ENCODE measurements at places on chromosomes 12 and 14.

DNA sequence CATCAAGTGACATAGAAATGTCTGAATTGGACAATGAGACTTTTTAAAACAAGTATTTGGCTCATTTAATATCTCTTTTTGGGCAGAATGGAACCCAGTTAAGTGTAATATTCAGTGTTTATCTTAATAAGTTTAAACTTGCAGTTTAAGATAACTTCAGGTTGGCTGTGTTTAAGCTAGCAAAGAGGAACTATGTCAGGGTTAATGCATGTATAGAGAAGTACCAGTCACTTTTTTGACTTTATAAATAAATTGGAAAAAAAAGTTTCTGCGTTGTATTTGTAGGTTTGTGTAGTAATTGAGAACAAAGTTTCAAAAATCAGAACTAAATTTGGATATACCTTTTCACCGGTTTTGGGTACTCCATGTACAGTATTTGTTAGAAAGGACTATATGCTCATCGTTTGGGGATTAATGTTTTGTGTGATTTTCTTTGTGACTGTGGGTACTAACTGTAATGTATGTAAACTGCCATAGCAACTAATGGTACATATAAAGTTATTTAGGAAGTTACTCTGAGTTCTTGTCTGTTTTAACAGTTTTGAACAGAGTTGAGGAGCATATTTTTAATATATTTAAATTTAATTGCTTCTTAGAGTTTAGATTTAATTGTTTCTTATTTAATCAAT is 4.5 kb downstream of the HMGA2 start:
- no peak for DNase-seq

DNA sequence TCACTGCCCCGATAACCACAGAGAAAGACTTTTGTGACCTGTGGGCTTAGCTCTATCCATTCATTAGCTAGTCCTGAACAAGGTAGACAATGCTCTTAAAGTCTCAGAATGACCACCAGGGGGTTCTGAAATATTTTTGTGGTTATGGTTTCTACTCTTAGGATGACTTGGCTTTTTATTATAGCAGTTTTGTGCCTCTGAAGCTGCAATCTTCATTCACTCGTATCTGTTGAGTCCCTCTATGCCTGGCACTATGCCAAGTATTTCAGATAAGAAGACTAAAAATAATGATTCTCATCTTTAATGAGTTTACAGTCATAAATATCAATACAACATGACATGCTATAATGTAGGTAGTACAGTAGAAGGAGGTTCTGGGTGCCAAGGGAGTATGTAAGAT is 130.8 kb upstream of the TRHDE start:
- no peak for DNase-seq

DNA sequence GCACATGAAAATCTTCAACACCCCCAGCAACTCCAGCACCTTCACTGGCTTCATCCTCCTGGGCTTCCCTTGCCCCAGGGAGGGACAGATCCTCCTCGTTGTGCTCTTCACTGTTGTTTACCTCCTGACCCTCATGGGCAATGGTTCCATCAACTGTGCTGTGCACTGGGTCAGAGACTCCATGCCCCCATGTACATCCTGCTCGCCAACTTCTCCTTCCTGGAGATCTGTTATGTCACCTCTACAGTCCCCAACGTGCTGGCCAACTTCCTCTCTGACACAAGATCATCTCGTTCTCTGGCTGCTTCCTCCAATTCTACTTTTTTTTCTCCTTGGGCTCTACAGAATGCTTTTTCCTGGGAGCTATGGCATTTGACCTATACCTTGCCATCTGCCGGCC is 11.5 kb upstream of the OR11G2 start:
- DNase-seq: no peak

DNA sequence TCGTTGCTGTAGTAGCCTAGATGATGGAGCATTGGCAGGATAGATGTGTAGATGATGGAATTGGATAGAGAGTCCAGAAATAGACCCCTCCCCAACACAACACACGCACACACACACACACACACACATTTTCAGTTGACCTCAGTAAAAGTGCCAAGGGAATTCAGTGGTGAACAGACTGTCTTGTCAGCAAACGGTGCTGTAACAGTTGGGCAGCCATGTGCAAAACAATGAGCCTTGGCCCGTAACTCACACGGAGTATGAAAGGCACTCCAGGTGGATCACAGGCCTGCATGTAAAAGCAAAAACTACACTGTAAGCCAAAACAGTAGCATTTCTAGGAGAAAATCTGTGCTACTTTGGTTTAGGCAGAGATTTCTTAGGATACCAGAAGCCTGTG is 87.8 kb downstream of the DDX51 start:
- DNase-seq: no peak

DNA sequence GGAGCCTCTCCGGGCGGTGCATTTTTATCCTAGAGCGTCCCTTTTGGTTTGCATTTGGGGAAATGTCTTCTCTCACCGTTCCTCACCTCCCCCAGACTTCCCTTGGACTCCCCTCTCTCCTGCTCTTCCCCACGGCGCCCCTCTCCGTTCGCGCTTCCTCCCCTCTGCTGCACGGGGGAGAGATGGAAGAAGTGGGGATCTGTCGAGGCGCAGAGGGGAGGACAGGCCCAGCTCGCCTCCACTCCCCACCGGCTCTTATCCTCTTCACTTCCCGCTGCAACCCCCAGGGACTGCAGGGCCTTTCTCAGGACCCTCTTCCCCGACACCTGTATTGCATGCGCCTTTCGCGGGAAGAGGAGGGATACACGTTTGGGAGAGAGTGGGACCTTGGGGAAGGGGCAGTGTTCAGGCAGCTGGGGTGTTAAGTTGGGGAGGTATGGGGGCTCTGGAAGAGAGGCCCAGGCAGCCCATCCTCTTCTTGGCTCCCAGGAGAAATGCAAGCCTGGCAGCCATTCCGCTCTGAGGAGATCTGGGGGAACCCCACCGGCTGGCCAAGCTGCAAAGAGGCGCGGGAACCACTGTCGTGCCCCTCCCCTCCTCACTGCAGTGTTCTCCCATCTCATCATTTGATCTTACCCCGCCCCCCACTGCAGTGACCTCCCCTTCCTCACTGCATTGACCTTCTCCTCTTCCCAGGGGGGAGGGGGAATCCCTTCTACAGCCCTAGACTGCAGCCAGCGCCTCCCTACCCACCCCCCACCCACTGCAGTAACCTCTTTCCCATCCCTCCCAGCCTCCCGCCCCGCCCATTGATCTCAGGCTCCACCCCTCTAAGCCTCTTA is 788 bp downstream of the ENO2 start:
- no peak for DNase-seq

- no peak for DNase-seq
Observed at GRCh38 chr14:92657457-92658142, 90.8 kb downstream of the LGMN start.

DNA sequence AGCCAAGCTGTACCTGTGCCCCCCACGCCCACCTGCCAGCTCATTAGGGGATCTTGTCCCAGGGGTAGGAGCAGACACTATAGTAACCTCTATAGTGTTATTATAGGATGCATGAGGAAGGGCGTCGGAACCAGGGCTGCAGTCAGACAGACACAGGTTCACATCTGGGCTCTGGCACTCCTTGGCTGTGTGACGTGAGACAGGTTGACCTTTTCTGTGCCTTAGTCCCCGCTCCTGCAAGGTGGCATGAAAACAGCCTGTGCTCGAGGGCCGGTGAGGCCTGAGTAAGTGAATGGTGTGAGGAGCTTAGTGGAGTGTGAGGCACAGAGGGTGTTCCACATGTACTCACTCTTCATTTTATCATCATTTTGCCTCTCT is 19.0 kb downstream of the ASB2 start:
- DNase-seq: no peak

GRCh38 chr12:104328790-104329189 is 25.3 kb downstream of the EID3 start:
- no peak for DNase-seq

GRCh38 chr12:80829767-80830166 is 108.0 kb downstream of the LIN7A start:
- DNase-seq: no peak

DNA sequence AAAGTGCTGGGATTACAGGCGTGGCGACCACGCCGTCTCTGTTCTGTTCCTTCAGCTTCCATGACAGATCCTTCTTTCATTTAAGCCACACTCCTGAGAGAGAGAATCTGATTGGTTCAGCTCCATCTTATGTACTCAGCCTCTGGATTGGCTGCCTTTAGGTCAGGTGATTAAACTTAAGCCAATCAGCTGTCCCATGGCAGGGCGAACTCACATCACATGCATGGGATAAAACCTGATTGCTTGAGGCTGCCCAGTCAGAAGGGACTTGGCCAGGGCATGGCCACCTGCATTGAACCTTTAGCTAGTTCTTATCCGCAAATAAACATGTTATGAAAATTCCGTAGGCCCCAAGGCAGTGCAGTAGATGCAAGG is 274.2 kb downstream of the SUDS3 start:
- no peak for DNase-seq

GRCh38 chr12:68870011-68870410 is 62.0 kb downstream of the MDM2 start:
- DNase-seq: no peak

- DNase-seq: no peak
Observed at GRCh38 chr12:8475508-8476203, 19.9 kb downstream of the CLEC6A start.

DNA sequence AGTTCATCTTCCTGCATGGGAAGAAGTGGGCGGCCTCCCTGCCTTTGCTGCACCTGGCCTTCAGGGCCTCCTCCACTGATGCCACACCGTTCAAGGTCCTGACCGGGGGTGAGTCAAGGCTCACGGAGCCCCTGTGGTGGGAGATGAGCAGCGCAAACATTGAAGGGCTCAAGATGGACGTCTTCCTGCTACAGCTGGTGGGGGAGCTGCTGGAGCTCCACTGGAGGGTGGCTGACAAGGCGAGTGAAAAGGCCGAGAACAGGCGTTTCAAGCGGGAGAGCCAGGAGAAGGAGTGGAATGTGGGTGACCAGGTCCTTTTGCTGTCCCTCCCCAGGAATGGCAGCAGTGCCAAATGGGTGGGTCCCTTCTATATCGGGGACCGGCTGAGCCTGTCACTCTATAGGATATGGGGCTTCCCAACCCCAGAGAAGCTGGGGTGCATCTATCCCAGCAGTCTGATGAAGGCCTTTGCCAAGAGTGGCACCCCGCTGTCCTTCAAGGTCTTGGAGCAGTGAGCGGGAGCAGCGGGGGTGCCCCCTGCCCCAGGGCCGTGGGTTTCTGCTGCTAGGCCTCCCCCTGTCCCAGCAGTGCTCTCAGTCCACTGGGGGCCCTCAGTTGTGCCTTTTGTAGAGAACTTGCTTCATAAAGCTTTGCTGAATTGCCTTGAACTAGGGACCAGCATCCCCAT is 12.4 kb downstream of the CBLN3 start:
- no peak for DNase-seq

- no peak for DNase-seq
Observed at GRCh38 chr12:84362552-84362897, 550.1 kb downstream of the SLC6A15 start.

DNA sequence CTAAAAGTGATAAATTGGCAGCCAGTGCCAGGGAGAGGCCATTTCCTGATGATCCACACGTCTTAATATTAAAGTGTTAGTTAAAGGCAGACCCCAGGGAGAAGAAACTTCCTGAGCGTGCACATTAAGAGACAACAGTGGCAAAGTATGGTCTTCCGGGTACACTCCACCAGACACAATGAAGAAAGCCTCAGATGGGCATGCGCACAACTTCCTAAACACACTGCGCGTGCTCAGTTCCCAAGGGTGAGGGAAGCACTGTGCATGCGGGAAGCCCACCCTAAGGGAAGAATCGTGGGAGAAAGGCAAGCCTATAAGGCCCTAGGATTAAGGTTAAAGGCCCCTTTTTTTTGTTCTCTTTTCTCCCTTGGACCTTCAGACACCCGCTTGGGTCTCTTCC is 140.7 kb upstream of the CDKN3 start:
- no peak for DNase-seq

DNA sequence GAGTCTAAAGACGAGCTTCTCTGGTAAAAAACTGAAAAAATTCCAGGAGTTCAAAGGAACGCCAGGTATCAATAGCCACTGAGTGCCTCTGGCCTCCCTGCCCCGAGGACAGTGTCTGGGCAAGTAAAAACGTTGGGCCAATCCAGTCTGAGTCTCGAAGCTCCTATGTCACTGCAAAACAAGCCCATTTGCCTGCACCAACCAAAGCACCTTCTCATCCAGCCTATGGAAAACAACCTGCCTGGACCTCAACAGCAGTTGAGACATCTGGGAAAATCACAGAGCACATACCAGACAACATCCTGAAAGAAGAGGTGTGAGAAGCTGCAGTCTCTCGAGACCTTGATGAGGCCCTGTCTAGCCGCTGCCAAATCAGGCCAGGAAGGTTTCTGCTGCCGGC is 56.6 kb downstream of the RNF34 start:
- DNase-seq: no peak

DNA sequence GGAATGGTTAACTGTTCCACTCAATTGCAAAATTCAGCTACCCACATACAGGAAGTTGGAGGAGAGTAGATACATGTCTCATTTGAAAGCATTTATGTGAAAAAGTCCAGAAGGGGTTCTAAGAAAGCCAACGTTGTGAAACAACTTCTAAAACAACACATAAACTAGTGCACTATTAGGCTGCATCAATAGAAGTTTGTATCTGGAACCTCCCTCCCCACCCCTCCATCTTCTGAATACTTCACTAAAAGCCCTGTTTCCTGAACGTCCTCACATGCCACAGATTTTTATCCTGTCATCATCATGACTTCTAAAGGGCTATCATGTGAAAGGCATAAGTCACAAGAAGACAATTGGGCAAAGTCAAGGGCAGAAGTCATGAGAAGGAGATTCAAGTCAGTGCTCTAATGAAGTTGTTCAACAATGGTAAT is 5.5 kb downstream of the KRT79 start:
- no peak for DNase-seq
